Epithelial cell of umbilical artery (primary cell): ENCODE measurements at places on chromosomes 13 and 19. TPM values are rescaled to one million over a fixed set of nuclear protein-coding genes. Genes with fewer than 3 reads are reported as not detected.

The ZIC5 gene
- not detected in 2 replicates for total RNA-seq

The FZR1 gene
- total RNA-seq: 30.5 and 32.2 TPM in 2 replicates

The MAP2K2 gene
- 105 and 171 TPM in 2 replicates for total RNA-seq

The DZIP1 gene
- 17.5 and 18.1 TPM in 2 replicates for total RNA-seq

The LHB gene
- total RNA-seq: not detected in 2 replicates

The PIP5K1C gene
- 17.2 and 19.8 TPM in 2 replicates for total RNA-seq

The CCL25 gene
- not detected in 2 replicates for total RNA-seq

The ERICH6B gene
- not detected in 2 replicates for total RNA-seq

The ZNF177 gene
- total RNA-seq: 0.97 and 1.7 TPM in 2 replicates

The SIAH3 gene
- total RNA-seq: under 0.01 TPM in 1 of 2 replicates, not detected in the other

The MUC16 gene
- total RNA-seq: not detected in 2 replicates

The ZNF573 gene
- 3.9 and 5.9 TPM in 2 replicates for total RNA-seq

The PSG6 gene
- not detected in 2 replicates for total RNA-seq

The ZNF844 gene
- total RNA-seq: 0.97 and 1.4 TPM in 2 replicates

The ELSPBP1 gene
- not detected in 2 replicates for total RNA-seq

The ZNF547 gene
- 1.6 and 2.1 TPM in 2 replicates for total RNA-seq

The CDX2 gene
- total RNA-seq: not detected in 2 replicates

The SLC17A7 gene
- 0.15 TPM in 1 of 2 replicates, not detected in the other for total RNA-seq

The OR4F17 gene
- total RNA-seq: not detected in 2 replicates

The TRPM4 gene
- total RNA-seq: 11.2 and 12.3 TPM in 2 replicates

The APC2 gene
- total RNA-seq: under 0.01 TPM in 2 replicates

The B9D2 gene
- total RNA-seq: 8.8 and 10.1 TPM in 2 replicates

The FARP1 gene
- total RNA-seq: 10.8 and 13.6 TPM in 2 replicates

The KCNRG gene
- total RNA-seq: 4.2 and 8.4 TPM in 2 replicates

The APLP1 gene
- total RNA-seq: 1.2 and 5.5 TPM in 2 replicates

The SIGLEC7 gene
- not detected in 2 replicates for total RNA-seq

The LSR gene
- 0.30 and 0.32 TPM in 2 replicates for total RNA-seq

The FAAP24 gene
- total RNA-seq: 2.3 and 2.7 TPM in 2 replicates

The ANO8 gene
- total RNA-seq: 3.6 and 3.8 TPM in 2 replicates
